ENCODE measurements at places on chromosomes 4 and X.

- H3K27ac ChIP-seq = no peak overlapping the region
- DNase-seq = no peak
- H3K27me3 ChIP-seq = no peaks in the 10 kb centered on the region
- H3K4me1 ChIP-seq = no peaks in the 10 kb centered on the region
- no peak overlapping the region for H3K4me3 ChIP-seq
- H3K36me3 ChIP-seq = no peaks in the 10 kb centered on the region
Measured at GRCh38 chr4:180587379-180587778, 1655.8 kb upstream of the TENM3 start.

DNA sequence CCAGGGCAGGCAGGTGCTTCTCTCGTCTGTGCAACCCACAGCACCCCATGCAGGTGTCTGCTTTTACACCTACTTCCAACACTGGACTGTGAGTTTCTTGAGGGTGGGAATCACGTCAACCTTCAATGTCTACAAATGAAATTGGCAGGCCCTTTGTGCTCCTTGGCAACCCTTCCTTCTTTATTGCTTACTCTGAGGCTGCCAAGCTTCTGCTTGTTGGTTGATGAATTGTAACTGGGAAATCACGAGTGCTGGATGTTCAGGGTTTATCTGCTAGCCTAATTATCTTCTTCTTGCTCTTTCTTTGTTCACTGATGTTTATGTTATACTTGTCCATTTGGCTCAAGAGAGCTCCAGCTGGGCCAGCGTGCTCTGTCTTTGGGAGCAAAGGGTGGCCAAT lies 2.5 kb upstream of the DGAT2L6 start:
- no peaks in the 10 kb centered on the region for H3K36me3 ChIP-seq
- H3K27ac ChIP-seq = no peak overlapping the region
- H3K4me1 ChIP-seq = peaks cover 2% of the 10 kb centered on the region
- no peak for DNase-seq

GRCh38 chrX:103063918-103064434 lies at the start of gene BEX1:
Gene BEX1, minus strand, starts transcription at chrX:103064171. Its CDS starts 897 bp downstream, at chrX:103063274.
- DNase-seq = peak; percentile 35
- no peak within 1 kb of the TSS for H3K4me3 ChIP-seq
- peaks cover 11% of the 10 kb centered on the region for H3K27me3 ChIP-seq
- H3K36me3 ChIP-seq = no peaks in the 10 kb centered on the region

- peaks cover 1% of the 10 kb centered on the region for H3K27me3 ChIP-seq
- no peaks in the 10 kb centered on the region for H3K36me3 ChIP-seq
- no peaks in the 10 kb centered on the region for H3K4me1 ChIP-seq
- H3K4me3 ChIP-seq = no peak overlapping the region
- DNase-seq = peak; percentile 20
Measured at GRCh38 chr4:148998719-148999118, 556.5 kb upstream of the NR3C2 start.

DNA sequence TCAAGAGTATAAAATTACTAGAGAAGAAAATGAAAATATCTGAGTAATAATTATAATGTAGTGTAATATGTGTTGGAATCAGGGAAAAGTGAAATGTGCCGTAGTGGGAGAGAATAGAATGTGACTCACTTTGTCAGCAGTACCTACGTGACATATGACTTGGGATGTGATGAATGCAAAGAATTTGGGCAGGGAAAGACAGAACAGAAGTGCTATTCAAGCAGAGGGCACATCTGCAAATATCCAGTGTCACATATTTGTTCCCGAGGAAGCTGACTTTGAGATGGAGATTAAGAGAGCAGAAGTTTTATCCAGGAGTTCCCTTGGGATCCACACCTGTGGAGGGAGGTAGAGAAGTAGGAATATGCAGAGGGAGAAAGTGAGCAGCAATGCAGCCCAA lies 69.3 kb upstream of the HS3ST1 start:
- no peak for DNase-seq
- no peak overlapping the region for H3K27ac ChIP-seq
- no peaks in the 10 kb centered on the region for H3K36me3 ChIP-seq
- H3K27me3 ChIP-seq = peaks cover 4% of the 10 kb centered on the region
- H3K4me3 ChIP-seq = no peak overlapping the region

Data from activated CD8-positive, alpha-beta T cell treated with anti-CD3 and anti-CD28 coated beads for 36 hours (primary cell).